Caki2 (cell line): ENCODE measurements at places on chromosomes 1 and 21.

DNA sequence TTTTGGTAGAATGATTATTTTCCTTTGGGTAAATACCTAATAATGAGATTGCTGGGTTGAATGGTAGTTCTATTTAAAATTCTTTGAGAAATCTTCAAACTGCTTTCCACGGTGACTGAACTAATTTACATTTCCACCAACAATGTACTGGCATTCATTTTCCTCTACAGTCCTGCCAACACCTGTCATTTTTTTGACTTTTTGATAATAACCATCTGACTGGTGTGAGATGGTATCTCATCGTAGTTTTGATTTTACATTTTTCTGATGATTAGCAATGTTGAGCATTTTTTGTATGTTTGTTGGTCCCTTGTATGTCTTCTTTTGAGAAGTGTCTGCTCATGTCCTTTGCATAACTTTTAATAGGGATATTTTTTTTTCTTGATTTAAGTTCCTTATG is 23.5 kb downstream of the KCNK2 start:
- no peak for DNase-seq

DNA sequence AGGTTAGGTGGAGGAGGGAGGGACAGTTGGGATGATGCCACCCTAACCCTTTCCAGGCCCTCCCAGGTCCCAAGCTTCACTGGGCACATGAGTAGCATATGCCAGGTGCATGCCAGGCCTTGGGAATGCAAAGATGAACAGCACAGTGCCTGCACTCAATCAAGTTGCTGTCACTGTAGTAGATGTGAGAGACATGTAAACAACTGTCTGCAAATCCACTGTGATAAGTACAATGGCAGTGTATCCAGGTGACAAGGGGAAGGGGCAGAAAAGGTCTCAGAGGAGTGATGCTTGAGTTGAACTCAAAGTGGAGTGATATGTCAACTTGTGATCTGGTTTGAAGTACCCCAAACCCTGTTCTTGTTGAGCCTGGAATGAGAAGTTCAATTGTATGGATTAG is 49.5 kb upstream of the LRRN2 start:
- no peak for DNase-seq

DNA sequence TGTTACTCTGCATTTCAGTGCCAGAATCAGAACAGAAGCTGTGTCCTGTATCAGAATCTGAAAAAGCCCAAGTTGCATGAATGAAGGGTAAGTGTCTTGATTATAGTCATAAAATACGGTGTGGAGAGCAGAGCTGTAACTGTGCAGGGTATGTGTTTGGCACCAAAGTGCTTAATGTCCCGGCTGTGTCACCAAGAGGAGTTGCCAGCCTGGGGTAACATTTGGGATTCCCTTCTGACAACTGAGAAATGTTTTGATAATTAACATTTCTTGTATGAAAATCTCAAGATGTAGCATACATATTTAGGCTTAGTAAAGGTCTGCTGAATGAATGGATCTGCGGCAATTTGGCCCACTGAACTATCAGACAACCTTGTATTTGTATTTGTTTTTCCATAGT is 33.3 kb downstream of the AKNAD1 start:
- no peak for DNase-seq

GRCh38 chr1:53062708-53063591 is 937 bp downstream of the PODN start:
- no peak for DNase-seq

DNA sequence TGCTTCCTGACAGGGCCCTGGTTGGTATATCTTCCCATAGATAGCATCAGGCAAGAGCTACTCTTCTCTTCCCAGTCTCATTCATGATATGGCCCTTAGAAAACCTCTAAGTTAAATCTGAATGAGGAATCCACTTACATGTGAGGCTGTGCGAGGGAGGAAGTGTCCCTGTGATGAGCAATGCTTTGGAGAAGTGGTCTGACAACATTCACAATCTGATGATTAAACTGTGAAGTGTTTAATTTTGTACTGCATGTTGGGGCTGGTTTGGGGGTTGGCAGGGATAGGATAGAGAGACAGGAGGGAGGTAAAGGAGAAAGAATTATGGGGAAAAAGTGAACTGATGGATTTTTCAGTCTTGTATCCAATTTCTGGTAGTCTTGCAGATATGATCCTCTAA is 421.2 kb upstream of the DAB1 start:
- DNase-seq, result no peak

DNA sequence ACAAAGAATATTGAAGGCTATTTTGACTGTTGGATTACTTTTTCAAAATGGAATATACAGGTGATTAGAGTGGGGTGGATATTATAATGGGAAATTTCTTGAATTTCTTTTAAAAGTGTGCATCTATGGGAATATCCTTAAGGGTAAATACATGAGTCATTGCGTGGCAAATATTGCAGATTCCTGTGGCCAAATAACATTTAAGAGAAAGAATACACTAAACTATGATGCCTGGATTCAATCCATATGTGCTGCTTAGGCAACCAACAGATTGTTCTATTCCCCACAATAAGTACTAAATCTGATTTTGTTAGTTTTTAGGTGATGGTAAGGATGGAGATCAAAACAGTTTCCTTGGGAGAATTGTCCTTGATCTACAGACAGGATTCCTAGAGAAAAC is 119.5 kb downstream of the HMCN1 start:
- no peak for DNase-seq

DNA sequence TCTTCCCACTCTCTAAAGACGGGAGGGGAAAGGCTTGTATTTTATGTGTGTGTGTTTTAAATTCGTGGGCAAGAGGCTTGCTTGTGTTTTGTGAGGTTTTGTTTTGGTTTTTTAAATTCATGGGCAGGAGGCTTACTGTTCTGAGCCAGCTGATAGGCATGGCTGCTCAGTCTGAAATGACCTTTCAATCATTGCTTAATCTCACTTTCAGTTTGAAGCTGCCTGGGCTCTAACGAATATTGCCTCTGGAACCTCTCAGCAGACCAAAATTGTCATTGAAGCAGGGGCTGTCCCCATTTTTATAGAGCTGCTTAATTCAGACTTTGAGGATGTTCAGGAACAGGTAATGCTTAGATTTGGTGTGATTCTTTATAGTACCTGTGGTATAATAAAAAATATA is 20.3 kb upstream of the TXLNA start:
- DNase-seq, result no peak

- peak; percentile 10 for DNase-seq
These were observed 352.4 kb downstream of the USP25 start for GRCh38 chr21:16082038-16082816.

DNA sequence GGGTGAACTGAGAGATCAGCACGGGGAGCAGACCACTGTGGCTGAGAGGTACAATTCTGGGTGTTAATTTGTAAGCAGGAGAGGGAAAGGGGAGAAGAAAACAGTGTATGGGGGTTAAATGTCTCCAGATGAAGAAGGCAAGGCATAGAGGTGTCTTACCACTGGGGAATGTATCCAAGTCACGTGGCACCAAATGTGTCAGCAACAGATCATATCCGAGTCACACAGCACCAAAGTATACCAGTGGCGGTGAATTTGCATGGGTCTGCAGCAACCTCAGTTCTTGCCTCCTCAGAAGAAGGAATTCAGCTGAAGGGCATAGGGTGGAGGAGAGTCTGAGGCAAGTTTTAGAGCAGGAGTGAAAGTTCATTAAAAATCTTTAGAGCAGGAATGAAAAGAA is 21.2 kb upstream of the SYCP1 start:
- DNase-seq, result no peak

DNA sequence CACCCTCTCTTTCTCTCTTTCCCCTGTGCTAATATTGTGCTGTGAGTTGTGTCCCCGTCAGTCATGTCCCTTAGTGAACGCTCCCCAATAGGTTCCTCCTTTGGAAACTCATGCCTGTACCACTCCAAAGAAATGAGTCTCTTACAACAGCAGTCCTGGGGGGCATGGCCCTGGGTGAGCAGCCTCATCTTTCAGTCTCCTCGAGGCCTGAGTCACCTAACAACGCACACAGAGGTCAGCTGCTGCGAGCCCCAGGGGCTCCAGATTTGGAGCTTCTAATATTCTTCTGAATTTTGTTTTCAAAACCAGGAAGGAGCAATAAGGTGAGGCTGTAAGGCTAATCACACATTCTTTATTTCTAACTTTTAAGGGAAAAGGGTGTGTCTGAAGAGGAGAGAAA is 30.5 kb upstream of the ZBTB8A start:
- DNase-seq, result no peak

GRCh38 chr1:12604114-12604874 is 13.7 kb downstream of the DHRS3 start:
- peak; percentile 89 for DNase-seq

DNA sequence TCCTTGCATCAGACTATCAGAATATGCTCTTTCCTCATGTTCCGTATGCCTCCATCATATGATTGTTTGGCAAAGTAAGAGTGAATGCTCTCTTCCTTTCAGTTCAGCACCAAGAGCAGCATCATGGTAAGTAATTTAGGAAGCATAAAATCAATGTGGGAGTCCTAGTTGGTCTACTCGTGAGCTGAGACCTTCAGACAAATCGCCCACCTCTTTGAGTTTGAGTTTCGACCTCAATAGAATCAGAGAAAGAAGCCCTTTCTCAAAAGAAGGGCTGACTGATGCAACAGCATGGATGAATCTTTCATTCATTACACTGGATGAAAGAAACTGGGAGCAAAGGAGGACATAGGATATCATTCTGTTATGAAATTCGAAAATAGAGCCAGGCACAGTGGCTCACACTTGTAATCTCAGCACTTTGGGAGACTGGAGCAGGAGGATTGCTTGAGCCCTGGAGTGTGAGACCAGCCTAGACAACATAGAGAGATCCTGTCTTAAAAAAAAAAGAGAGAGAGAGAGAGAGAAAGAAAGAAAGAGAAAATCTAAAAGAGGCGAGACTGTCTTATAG is 112.5 kb downstream of the ZC3H11B start:
- no peak for DNase-seq

DNA sequence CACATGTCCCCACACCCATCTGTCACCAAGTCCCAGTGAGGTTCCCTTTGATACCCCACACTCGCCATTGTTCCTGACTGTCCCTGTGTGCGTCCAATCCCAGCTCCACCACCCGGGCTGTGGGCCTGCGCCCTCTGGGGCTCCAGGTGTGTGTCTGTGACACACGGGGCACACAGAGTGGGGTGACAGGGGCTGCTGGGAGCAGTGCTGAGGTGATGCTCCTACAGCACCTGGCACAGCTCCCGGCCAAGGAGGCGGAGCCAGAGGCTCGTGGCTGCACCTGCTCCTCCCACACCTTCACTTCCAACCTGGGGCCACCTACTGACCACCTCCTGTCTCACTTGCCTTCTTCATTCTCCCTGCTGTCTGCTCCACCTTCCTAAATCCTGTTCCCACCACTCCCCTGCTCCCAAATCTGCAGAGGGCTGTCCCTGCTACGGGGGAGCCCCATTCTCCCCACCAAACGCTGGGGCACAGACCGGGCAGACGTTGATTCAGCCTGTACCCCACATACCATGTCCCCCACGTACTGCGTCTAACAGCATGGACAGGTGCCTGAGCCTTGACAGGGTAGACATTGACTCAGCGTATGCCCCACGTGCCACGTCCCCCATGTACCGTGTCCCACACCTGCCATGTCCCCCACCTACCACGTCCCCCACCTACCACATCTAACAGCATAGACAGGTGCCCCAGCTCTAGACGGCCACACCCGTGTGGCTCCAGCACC is 16.4 kb downstream of the WDR4 start:
- no peak for DNase-seq

DNA sequence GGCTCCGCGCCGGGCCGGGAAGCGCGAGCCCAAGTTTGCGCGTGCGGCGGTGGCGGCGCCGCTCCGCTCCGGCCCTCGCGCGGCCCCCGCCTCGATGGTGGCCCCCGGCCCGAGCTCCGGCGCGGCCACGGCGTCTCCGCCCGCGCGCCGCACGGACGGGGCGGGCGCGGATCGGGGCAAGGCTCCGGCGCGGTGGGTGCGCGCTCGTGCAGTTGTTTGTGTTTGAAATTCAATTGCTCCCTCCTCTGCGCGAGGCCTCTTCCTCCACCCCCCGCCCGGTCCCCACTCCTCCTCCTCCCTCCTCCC is at the start of gene HDGF:
TSS of gene HDGF (minus strand) at position 225 of the 306 bp plus-strand sequence. CDS start 246 bp downstream, outside the sequence.
- DNase-seq, result no peak

DNA sequence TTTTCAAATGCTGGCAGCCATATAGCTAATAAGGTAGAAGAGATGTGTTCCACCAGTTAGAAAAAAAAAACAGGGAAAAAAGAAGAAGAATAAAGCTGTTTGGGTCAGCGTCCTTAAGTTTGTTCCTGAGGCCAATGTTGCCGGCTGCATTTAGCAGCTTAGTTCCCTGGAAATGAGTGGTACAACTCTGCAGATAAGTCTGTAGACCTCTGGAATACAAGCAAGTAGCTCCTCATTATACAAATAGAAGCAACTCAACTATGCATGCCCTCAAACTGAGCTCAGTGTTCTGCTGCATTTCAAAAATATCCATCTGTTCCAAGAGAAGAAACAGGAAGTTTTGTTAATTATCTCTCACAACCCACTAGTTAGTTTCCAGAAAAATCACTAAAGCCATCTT is 181.2 kb upstream of the PKN2 start:
- DNase-seq, result no peak

DNA sequence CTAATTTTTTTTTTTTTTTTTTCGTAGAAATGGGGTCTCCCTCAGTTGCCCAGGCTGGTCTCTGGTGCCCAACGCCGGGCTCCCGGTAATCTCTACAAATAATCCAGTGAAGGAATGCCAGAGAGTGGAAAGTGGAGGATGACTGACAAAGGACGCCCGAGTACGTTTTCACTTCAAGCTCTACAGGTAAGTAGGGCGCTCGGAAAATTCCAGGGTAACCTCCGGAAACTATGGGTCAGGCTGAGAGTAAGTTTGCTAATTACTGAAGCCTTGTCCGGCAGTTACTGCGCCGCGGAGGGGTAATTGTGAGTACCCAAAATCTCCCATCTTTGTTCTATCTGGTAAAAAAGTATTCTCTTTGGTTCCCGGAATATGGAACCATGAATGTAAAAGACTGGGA is 1.8 kb upstream of the ZNF669 start:
- no peak for DNase-seq

DNA sequence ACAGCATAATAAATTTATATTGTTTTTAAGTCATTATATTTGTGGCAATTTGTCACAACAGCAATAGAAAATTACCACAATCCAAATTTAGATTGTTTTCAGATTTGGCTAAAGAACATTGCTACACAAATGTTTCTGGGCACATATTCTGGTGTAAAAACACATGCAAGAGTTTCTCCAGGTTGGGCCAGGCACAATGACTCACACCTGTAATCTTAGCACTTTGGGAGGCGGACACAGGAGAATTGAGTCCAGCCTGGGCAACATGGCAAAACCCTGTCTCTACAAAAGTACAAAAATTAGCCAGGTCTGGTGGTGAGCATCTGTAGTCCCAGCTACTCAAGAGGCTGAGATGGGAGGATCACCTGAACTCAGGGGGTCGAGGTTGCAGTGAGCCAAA is 8.4 kb downstream of the ERO1B start:
- no peak for DNase-seq

- no peak for DNase-seq
These were observed 37.0 kb downstream of the UBE2G2 start for GRCh38 chr21:44764319-44765230.
